ENCODE measurements at places on chromosomes 5 and 9.

- DNase-seq = peak; percentile 100
Observed at GRCh38 chr9:129641750-129642585, at the start of gene ASB6. TSS of gene ASB6 (minus strand) at chr9:129642151. CDS start at chr9:129641999, 152 bp downstream.

- no peak for DNase-seq
Observed at GRCh38 chr9:81665322-81665871, 23.9 kb downstream of the TLE1 start.

DNA sequence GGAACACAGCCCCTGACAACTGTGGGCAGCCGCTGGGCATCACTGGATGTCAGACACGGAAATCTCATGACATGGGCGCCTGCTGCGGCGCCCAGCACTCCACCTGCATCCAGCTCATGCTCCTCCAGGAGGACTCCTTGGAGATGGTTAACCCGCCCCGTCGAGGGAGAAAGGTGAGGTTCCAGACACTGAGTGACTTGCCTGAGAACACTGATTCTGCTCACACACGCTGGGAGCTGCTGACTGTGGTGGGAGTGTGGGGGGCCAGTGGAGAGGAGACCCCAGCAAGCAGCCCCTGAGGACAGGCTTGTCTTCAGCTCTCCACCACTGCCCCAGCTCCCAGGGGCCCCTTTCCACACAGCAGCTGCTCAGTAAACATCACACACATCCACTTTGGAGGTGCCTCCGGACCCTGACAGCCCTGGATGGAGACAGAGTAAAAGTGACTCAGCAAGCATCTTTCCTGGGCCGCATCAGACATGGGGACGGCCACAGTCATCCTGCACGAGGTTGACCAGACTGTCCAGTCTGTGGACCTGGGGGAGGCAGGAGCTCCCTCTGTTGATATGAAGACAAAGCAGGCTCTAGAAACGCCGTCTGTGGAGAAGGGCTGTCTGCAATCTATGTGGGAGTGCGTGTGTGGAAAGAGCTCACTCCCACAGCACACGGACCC lies 283.7 kb upstream of the IRX4 start:
- DNase-seq = no peak

GRCh38 chr5:55406292-55406691 lies 98.5 kb downstream of the MTREX start:
- no peak for DNase-seq

- no peak for DNase-seq
Observed at GRCh38 chr9:133932633-133933032, 59.5 kb downstream of the VAV2 start.

GRCh38 chr9:84600739-84601138 lies 68.8 kb upstream of the NTRK2 start:
- DNase-seq = no peak

- DNase-seq = peak; percentile 25
Observed at GRCh38 chr9:80175286-80176150, 603.8 kb downstream of the TLE4 start.

DNA sequence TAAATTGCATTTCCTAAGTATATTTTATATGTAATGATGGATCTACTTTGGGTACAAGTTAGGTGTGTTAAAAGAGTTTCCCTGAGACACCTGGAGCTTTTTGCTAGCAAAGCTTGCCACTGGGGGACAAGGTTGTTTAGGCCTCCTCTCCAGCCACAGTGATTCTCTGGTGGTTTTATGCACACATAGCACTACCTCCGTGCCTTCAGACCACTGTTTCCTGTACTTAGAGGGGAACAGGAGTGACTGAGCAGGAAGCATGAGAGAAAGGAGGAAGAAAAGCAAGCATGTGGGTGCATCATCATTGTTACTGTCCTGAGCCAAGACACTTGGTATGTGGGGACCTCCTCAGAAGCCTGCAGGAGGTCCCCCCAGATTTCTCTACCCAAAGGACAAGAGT lies 272.1 kb downstream of the RASEF start:
- no peak for DNase-seq

GRCh38 chr9:13467157-13467556 lies 187.7 kb upstream of the MPDZ start:
- no peak for DNase-seq

DNA sequence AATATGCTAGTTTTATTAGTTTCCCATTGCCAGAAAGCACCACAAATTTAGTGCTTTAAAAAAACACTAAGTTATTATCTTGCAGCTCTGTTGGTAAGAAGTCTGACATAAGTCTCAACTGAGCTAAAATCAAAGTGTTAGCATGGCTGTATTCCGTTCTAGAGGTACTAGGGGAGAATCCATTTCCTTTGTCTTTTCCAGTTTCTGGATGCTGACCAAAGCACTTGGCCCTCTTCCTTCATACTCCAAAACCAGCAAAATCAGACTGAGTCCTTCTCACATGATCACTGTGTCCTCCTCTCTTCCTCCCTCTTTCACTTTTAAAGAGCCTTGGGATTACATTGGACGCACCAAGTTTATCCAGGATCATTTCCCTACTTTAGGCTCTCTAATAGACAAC lies 9.5 kb downstream of the CDH18 start:
- DNase-seq = no peak

DNA sequence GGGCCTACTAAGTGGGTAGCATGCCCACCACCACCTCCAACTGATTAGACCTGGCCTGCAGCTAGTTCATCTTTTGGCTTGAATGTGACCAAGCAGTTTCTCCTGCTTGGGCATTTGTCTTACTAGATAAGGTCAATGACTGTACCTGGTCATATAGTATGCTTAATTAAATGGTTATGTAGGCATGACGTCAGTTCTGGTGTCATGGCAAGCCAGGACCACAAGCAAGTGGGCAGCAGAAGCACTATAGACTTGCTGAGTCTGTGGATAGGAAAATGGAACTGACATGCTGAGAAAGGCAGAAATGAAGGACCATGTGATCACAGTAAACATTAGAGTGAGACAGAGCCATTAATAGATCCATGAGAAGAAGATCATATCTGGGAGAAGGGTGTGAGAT lies 55.6 kb upstream of the C6 start:
- no peak for DNase-seq

DNA sequence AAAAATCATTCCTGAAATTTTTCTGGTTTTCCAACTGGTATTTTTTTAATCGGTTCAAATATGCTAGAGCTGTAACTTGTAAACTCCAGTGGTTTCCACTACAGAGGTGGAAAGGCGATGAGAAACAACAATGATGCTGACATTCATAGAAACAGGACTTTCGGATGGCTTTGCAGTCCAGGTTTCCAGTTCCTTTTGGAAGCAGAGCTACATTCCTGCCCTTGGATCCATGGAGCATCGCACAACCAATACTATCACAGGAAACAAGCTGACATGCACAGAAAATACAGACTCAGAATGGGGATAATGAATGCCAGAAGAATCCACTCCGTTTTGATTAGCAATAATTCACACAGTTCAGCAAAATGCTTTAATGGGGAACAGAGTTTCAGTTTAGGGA lies 140.0 kb downstream of the EPB41L4A start:
- no peak for DNase-seq

DNA sequence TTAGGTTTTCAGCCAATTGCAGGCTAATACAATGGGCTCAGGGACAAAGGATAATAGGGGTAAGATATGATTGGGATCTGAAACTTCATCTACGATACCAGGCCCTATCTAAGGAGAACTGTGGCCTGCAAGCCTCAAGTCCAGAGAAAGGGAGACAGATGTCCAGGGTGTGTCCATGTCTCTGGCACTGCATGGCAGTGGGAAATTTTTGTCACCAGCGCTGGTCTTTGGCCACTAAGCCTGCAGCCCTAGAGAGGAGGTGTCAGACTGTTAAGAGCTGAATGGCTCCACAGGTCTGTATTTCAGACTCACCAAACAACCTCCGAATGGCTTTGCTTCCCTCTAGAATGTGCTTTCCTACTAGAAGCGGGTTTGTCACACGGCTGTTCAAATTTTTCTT lies 6.6 kb upstream of the CNOT6 start:
- DNase-seq = no peak

DNA sequence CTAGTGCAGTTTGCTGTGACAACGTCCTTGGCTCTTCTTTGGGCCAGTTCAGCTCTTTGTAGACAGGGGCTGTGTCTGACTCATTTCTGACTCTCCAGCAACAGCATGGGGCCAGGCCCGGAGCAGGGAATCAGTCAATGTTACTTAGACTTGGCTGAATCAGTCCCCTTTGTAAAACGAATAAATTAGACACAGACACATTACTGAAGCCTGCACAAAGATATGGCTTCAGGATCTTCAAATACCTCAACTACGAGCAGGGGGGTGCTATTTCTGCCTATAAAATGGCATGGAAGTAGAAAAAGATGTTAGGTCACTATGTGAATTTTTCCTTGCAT lies 204.7 kb downstream of the TTLL11 start:
- no peak for DNase-seq

- no peak for DNase-seq
Observed at GRCh38 chr9:89376741-89377351, 58.5 kb downstream of the SECISBP2 start.

DNA sequence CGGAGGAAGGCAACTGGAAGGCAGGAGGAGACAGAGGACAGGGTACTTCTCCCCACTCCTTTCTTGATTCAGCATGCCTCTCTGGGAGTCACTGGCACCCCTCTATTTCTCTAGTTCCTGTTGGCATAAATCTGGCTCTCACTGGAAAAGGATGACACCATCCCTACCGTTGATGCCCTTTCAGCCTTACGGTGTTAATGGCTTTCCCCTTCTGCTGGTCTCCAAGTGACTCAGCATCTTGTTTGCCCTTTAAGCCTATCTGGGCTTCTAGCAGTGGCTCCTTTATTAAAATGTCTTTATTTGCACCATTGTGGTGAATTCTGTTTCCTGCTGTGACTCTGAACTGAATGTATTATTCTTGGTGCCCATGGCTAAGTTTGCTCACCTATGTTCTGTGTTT lies 227.3 kb upstream of the GLRA1 start:
- no peak for DNase-seq

DNA sequence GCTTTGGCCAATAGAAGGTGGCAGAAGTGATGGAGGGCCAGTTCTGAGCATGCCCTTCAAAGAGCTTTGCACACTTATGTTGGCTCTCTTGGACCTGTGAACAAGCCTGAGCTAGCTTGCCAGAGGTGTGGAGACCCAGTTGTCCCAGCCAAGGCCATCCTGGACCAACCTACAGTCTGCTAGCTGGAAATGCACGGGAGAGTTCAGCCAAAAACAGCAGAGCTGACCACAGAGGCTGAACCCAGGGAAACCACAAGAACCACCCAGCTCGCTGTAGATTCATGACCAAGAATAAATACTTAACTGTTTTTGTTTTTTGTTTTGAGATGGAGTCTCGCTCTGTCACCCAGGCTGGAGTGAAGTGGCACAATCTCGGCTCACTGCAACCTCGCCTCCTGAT lies 65.4 kb upstream of the HAND1 start:
- no peak for DNase-seq

DNA sequence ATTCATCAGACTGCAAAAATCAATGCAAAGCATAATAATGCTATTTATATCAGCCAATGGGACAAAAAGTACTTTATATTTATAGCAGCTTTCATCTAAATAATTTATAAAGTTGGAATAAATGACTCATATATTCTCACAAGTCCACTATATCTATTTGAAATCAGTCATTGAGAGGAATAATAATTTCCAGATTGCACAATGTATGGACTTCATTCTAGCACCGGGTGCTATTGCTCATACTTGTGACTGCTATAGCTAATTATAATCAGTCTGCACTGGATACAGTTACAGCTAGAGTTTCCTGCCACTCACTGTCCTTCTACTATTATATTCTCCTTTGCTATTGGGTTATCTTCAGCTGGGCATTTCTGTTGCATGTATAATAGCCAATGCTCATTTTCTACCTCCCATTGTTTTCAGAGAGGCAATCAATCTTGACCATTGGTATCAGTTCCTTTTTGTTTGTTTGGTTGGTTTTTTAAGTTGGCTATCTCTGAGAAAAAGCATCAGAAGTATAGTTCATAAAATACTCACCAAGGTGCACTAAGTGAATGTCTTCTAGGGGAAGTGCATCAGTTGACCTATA lies 1.9 kb downstream of the CDH18 start:
- DNase-seq = no peak

- peak; percentile 13 for DNase-seq
Observed at GRCh38 chr5:9834871-9835770, 205.0 kb upstream of the TAS2R1 start.
